ENCODE measurements at places on chromosomes 2 and 18. TPM values are rescaled to one million over a fixed set of nuclear protein-coding genes. Genes with fewer than 3 reads are reported as not detected.

RAD51AP2 gene
- total RNA-seq: not detected

LINC00305 gene
- not detected for total RNA-seq

C1QL2 gene
- total RNA-seq: not detected

BMP10 gene
- total RNA-seq: not detected

GULP1 gene
- 27.7 TPM for total RNA-seq

SIX3 gene
- total RNA-seq: not detected

DSG3 gene
- under 0.01 TPM for total RNA-seq

LYPD6B gene
- not detected for total RNA-seq

SERPINB2 gene
- 28.1 TPM for total RNA-seq

RAB31 gene
- total RNA-seq: 35.8 TPM

BBS5 gene
- total RNA-seq: 6.3 TPM

ANKRD30BL gene
- not detected for total RNA-seq

SLC14A1 gene
- not detected for total RNA-seq

COL3A1 gene
- 1.0 TPM for total RNA-seq

ITPRIPL1 gene
- total RNA-seq: 1.6 TPM

MEP1B gene
- not detected for total RNA-seq

CDH20 gene
- not detected for total RNA-seq

AMER3 gene
- not detected for total RNA-seq

DSG2 gene
- 0.07 TPM for total RNA-seq

CROCC2 gene
- not detected for total RNA-seq

CD207 gene
- total RNA-seq: not detected

TANC1 gene
- 117 TPM for total RNA-seq

ESPNL gene
- total RNA-seq: under 0.01 TPM

RGPD3 gene
- total RNA-seq: 0.53 TPM

PPP3R1 gene
- 59.2 TPM for total RNA-seq

CTDP1 gene
- total RNA-seq: 29.1 TPM

C2orf80 gene
- total RNA-seq: not detected

YIPF4 gene
- 34.0 TPM for total RNA-seq

DUSP11 gene
- total RNA-seq: 42.6 TPM

OSR1 gene
- total RNA-seq: 0.07 TPM

CNTNAP5 gene
- not detected for total RNA-seq

CFC1 gene
- total RNA-seq: not detected

COLEC11 gene
- not detected for total RNA-seq

Measured in thoracic aorta endothelial cell (primary cell).